Naive thymus-derived CD8-positive, alpha-beta T cell (primary cell): ENCODE measurements at places on chromosomes 7 and 10. TPM values are rescaled to one million over a fixed set of nuclear protein-coding genes. Genes with fewer than 3 reads are reported as not detected.

DNA sequence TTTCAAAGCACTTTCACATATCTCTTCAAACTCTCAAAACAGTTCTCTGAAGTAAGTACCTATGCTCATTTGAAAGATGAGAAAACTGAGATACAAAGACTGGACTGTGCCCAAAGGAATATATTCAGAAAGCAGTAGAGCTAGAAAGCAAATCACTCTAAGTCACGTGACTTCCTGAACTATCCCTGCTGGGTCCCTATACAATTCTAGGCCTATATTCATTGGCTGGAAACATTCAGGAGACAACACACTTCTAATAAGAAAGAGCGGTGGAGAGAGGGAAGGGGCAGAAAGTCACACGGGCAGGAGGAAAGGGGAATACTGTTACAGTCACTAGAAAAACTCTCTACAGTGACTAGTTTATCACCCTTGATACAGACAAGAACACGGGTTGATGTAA, 140.0 kb downstream of the CHCHD3 start:
- no peak for DNase-seq

- DNase-seq, result no peak
Observed at GRCh38 chr7:42745357-42746059, 166.4 kb downstream of the C7orf25 start.

GPR26 gene
- total RNA-seq, result not detected

DNA sequence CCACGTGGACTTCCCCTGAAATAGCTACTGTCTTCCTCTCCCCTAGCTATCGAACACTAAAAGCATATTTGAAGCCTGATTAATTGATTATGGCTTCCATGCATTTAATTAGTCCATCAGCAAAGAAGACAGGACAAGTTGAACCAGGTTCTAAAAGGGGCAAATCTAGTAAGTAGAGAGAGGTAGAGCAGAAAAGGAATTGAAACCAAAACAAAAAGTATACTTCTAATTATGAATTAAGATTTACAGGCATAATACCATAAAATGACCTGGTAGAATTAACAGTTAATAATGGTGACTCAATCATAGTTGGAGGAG, 393 bp upstream of the DNAJC1 start:
- no peak for DNase-seq

NANOS1 gene
- total RNA-seq, result 0.55 TPM

CYP2W1 gene
- not detected for total RNA-seq

- DNase-seq, result no peak
Observed at GRCh38 chr7:47812429-47813136, 135.7 kb downstream of the PKD1L1 start.

ZNF32 gene
- 46.8 TPM for total RNA-seq

GRCh38 chr10:102007796-102008195, 48.2 kb downstream of the ARMH3 start:
- no peak for DNase-seq

RSPH10B gene
- total RNA-seq, result not detected

CYP2E1 gene
- 1.2 TPM for total RNA-seq

DNA sequence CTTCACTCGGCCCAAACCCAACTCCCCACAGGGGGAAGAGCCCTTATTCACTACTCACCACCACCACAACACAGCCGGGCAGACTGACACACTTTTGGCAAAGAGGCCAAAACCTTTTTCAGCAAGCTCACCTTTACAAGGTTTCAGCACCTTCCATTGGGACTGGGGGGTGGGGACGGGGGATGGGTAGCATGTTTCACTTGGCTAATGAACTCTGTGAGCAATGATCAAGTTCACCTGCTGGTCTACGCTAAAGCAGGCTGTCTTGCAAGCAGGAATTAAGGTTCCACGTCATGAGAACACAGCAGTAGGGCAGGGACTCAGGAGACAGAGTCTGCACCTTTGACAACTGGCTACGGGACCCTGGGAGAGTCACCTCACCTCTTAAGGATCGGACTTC, 7.0 kb downstream of the FAM53B start:
- DNase-seq, result no peak

SPDYE1 gene
- not detected for total RNA-seq

GRCh38 chr10:83886871-83887270, 252.4 kb upstream of the GHITM start:
- no peak for DNase-seq

DNA sequence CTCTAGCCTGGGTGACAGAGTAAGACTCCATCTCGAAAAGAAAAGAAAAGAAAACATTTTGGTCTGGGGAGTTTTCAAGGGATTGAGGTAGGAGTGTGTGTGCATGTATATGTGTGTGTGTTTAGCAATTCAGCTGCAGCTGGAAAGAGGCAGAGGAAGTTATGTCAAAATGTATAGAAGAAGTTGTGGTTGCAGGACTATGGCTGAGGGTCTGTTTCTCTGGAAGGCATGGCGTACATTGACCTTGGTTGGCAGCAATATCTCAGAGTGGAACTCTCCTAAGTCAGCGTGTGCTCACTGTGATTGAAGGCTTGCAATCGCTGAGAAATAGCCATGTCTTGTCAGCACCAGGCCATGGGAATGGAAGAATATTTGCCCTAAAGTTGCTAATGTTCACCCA, 28.6 kb upstream of the RHBDD2 start:
- no peak for DNase-seq

GRCh38 chr10:1575481-1576244, 161.7 kb downstream of the ADARB2 start:
- DNase-seq, result no peak

DNA sequence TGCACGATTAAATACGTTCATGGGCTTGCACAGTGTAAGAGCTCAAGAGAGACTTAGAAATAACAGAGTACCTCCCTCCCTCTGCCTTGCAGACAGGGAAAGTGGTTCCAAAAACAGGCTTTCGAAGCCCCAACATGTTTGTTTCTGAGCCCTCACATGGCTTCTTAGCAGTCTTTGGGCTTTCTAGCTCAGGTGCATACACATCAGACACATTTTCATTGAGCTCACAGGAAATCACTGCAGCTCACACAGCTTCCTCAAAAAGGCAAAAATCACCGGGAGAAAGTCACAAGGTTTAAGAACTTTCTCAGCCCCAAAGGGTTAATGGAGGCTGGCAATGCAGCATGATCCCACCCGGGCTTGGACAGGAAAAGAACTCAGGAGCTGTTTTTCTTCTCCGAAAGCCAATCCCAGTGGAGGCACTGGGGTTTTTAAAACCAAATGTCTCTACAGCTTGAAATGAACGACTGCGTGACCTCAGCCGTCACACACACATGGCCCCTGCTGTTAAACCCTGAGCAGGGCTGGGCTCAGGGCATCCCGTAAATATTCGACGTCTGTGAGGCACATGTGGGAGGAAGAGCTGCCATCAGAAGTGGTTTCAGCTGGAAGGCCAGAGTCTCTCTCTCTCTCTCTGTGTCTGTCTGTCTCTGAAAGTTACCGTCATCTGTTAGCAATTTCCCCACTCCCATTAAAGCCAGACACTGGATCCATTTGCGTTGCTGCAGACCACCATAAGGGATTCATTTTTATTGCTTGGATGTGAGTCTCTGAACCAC, 69.7 kb downstream of the CALML3 start:
- DNase-seq, result no peak

- no peak for DNase-seq
Observed at GRCh38 chr10:15805395-15806058, 54.8 kb downstream of the MINDY3 start.

- DNase-seq, result no peak
Observed at GRCh38 chr7:139866047-139866837, 37.2 kb downstream of the TBXAS1 start.

GRCh38 chr10:77175631-77176222, 461.9 kb downstream of the KCNMA1 start:
- DNase-seq, result no peak

- DNase-seq, result no peak
Observed at GRCh38 chr7:7562736-7563135, 3.9 kb upstream of the MIOS start.

- DNase-seq, result no peak
Observed at GRCh38 chr7:7563813-7564212, 2.9 kb upstream of the MIOS start.
